ENCODE measurements at places on chromosomes 16 and 17.

DNA sequence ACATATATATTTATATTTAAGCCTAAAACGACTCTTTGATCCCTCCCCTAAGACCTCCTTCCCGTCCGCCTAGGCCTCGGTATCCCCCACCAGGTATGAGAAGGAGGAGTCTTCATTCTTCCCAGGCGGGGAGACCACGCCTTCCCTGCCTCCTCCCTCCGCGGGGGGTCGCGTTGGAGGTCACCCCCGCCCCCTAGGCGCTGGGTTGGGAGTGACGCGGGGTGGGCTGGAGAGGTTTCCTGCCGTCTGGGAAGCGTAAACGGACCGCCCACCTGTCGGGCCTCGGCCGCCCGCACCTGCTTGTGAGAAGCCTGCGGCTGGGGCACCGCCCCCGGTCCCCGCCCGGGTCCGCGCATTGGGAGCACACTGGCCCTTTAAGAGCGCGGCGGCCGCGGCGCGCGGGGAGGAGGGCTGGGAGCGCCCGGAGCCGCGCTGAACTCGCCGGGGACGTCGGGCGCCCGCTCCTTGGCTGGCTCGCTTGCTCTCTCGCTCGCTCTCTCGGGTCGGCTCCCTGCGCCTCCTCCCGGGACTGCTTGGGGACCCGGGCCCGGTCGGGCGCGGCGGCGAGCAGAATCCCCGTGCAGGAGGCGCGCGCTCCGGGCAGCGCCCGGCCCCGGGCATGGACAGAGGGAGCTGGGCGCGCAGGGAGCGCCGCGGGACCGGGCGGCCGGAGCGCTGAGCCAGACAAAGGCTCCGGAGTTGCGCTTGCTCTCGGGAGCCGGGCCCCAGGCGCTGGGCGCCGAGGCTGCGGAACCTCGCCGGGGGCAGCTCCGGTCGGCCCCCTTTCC lies at the start of gene MMP15:
Gene MMP15 (plus strand): TSS at position 404 of the 788 bp plus-strand sequence. CDS start 597 bp downstream, outside the sequence.
- peak; percentile 60 for DNase-seq

DNA sequence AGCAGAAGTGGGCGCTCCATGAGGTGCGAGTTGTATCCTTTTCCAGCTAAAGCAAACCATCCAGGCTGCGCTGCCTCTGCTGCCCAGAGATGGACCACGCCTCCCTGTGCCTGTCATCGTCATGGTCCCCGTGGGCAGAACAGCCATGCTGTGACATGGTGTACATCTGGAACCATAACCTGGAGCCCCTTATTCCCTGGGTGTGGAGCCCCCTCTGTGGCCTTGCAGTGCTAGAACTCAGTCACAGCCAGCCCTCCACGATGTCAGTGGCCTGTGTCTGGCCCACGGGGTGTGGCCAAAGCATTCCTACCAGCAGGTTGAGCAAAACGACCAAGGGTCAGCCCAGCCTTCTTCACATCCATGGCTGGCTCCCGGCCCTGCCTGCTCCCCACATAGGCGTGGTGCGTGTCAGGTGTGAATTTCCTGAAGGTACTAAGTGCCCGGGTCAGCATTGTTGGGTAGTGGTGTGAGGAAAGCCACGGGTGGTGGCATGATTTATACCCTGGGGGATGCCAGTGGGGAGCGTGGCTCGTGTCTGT lies 22.7 kb upstream of the JPT2 start:
- DNase-seq: no peak

GRCh38 chr17:48441231-48441711 lies 11.3 kb upstream of the SKAP1 start:
- DNase-seq: no peak

DNA sequence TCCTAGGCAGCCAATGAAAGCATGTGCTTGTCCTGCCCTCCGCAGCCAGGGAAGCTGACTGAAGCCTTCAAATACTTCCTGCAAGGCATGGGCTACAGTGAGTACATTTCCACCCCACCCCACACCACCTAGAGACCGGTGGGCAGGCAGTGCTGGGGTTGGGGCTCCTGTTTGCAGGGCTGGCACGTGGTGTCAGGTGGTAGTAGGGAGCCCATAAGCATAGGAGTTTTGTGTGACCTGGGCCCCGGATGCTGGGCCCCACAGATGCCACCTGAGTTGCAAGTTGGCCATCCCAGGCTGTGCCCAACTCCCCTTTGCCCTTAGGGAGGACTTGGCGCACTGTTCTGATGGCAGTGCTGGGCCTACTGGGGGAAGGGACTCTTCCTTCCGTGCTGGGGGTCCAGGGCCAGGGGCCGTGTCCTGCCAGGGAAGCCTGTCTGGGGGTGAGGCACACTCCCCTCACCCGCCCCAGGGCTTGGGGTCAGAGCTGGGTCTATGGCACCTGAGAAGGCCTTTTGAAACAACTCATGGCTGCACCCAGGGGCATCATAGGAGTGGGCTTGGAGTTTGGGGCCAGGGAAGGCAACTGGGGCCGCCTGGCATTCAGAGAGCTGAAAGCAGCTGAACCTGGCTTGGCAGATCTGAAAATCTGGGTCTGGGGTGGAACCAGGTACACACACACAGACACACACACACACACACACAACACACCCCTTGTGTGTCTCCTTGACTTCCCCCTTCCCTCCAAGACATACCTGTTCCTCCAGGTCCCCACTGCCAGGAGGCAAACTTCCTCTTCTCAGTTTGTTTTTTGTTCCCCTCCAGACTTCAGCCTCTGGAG lies 5.8 kb upstream of the SETD6 start:
- no peak for DNase-seq

- DNase-seq: no peak
Observed at GRCh38 chr16:53281859-53282258, 152.4 kb upstream of the RBL2 start.

GRCh38 chr17:58643147-58643546 lies 48.7 kb downstream of the TEX14 start:
- DNase-seq: peak; percentile 25

DNA sequence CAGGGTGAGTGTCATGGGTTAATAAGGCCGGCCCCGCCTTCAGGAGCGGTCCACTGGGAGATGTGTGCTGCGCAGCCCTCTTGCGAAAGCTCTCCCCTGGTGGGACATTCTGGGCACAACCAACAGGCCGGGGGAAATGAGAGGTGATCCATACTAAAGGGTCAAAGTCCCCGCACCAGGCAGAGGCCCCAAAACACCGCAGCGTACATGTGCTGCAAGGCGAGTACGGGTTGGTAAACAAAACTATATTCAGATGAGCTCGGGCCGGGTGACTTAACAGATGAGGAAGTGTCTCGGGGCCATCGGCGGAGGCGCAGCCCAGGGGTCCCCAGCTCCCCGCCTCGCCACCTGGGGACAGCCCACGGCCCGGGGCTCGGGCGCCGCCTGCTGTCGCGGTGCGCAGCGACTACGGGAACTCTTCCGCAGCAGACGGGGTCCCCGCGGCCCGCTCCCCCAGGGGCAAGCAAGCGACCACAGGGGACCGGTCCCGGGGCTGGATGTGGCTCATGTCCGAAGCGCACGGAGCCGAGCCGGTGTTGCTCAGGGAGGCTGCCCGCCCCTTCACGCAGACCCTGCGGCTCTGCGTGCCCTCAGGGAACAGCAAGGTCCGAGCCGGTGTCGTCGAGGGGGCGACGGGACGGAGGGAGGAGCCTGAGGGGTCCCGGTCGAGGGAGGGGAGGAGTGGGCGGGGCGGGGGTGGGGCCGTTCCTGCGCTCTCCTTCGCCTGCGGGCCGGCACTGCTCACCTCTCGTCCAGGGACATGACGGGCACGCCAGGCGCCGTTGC lies at the start of gene RAB37:
Gene RAB37 (plus strand): TSS at position 744 of the 786 bp plus-strand sequence. CDS start 17 bp downstream, at position 761.
- no peak for DNase-seq

GRCh38 chr16:3963203-3963602 lies 82.7 kb upstream of the CREBBP start:
- DNase-seq: no peak

DNA sequence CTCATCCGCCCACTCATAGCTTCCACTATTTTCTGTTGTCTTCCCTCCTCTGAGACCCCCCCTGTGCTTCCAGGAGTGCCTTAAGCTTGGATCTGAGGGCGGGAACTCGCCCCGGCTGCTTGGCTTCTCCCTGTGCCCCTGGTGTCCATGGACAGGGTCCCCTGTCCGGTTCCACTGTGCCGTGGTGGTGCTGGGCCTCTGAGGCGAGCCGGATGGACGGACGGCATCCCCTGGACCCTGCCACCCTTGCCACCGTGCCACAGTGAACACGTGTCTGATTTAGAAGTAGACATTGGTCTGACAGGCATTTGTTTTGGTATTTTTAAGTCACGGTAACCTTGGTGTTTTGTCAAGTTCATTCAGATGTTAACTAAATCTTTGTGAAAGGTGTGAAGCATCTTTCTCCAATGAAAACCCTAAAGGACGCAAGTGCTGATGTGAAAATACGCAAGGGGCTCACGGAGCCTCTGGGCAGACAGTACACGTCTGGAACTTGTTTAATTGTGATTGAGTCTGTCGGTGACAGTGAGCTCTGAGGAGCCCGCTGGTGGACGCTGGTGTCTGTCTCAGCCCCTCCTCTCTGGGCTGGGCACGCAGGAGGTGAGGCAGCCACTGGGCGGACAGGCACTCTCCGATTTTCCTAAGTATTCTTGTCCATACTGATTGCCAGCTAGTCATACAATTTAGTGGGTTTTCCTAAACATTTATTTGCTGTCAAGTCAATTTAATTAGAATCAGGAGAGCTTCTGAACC lies 26.3 kb downstream of the ZNF750 start:
- DNase-seq: no peak

All from RKO (cell line).